ENCODE measurements at places on chromosomes 3 and 15.

DNA sequence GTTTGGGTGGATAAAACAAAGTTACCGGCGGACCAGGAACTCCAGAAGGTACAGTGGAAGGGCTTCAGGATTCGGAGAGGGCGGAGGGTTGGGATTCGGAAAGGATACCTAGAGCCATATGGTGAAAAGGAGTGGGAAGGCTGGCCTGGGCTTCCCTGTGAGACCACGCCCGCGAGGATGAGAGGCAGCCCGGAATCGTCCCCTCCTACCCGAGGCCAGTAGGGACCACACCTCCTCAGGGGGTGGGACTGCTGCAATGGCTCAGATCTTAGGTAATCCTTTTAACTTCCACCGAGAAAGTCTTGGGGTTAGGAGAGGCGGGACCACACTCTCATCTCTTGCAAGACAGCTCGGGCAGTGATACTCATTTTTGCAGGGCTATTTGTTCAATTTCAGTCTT, 511.3 kb downstream of the OCA2 start:
- no peak for DNase-seq

GRCh38 chr3:155387571-155387970, 94.1 kb upstream of the STRIT1 start:
- DNase-seq, result no peak

DNA sequence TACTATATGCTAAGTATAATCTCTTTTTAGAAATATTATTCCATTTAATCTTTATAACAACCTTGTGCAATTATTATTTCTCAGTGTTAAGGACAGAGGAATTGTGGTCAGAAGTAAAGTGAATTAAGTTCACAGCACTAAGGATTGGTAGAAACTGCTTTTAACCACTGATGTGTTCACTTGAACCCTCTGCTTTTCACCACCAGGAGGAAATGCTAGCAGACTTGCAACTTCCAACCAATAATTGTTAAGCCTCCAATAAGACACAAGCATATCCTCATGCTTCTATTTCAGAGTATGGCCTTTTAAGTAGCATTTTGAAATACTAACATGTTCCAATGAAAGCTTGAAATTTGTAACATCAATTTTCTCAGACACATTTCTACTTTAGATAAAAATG, 527.4 kb downstream of the SI start:
- no peak for DNase-seq

GRCh38 chr3:155984791-155985417, 114.5 kb downstream of the GMPS start:
- DNase-seq, result no peak

DNA sequence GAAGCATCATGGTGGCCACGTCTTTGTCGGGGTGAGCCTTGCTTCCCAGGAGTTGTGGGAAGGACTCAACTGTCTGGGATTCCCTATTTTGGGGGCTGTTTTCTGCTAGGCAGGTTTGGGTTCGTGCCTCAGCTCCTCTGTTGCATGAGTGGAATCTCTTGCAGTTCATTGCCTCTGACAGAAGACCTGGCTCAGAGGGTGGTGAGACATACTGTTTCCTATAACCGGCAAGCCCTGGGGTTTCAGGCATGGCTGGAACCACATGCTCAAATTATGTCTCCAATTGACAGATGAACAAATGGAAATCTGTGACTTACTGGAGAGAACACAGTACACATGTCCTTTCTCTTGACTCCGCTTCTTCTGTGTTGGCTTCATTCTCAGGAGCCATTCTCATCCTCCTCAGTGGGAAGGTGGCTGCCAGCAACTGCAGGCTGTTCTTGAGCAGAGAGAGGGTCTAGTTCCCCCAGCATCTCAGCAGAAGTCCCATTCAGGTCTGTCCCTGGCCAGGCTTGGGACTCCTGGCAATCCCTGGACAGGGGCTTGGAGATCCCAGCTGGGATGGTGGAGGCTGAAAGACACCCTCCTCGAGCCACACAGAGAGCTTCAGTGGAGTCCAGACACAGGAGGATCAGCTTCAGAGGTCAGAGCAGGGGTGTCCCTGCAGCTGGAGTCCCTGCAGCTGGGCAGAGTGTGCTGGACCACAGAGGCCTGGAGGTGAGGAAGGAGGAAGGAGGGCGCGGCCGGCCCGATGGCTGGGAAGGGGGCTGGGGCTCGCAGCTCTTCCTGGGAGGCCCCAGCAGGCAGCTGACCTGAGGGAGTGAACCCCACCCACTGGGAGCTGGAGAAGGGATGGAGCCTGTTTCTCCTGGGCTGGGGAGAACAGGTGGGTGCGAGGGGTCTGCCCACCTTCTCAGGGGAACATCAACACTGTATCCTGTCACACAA, 97.6 kb downstream of the LSM3 start:
- DNase-seq, result no peak

GRCh38 chr3:124467980-124468902, 262.0 kb upstream of the UMPS start:
- peak; percentile 67 for DNase-seq

- DNase-seq, result no peak
Observed at GRCh38 chr15:96207377-96208006, 123.0 kb upstream of the NR2F2 start.

GRCh38 chr3:10468613-10469354, 36.6 kb downstream of the ATP2B2 start:
- no peak for DNase-seq

GRCh38 chr3:119657887-119658702, 2.3 kb downstream of the POPDC2 start:
- no peak for DNase-seq

DNA sequence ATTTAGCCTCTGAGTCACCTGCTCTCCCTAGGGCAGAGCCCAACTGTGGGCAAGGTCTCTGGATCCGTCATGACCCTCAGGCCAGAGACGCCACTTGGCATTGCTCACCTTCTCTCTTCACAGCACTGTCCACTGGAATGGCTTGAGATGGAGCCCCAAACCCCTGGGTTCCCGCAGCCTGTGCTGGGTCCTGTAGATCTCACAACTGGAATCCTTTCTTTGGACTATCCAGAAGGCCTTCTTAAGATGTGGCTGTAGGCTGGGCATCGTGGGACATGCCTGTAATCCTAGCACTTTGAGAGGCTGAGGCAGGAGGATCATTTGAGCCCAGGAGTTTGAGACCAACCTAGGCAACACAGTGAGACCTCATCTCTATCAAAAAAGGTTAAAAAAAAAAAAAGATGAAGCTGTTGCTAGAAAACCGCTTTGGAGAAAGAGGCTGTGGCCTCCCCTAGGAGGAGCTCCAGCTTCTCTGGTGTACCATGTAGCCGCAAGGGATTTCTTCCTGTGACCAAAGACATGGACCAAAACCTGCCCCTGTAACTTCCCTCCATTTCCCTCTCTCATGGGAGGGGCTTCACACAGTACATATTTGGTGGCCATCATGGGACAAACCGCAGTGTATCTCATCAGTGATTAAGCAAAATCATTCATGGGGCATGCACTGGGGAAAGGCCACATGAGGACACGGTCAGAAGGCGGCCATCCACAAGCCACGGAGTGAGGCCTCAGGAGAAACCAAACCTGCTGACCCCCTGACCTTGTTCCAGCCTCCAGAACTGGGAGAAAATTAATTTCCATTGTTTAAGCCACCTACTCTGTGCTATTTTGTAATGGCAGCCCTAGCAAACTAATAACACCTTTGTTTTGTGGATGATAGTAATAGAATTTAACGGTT, 23.3 kb upstream of the BUB1B start:
- no peak for DNase-seq

DNA sequence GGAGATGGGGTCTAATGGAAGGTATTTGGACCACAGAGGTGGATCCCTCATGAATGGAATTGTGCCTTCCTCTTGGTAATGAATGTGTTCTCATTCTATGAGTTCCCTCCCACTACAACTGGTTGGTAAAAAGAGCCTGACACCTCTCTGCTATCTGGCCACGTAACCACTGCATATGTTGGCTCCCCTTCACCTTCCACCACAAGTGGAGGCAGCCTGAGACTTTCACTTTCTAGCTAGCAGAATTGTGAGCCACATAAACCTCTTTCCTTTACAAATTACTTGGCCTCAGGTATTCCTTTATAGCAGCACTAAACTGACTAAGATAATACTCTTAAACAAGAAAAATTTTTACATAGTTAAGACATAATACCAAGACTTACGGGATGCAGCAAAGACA, 155.3 kb downstream of the NR1I2 start:
- no peak for DNase-seq

DNA sequence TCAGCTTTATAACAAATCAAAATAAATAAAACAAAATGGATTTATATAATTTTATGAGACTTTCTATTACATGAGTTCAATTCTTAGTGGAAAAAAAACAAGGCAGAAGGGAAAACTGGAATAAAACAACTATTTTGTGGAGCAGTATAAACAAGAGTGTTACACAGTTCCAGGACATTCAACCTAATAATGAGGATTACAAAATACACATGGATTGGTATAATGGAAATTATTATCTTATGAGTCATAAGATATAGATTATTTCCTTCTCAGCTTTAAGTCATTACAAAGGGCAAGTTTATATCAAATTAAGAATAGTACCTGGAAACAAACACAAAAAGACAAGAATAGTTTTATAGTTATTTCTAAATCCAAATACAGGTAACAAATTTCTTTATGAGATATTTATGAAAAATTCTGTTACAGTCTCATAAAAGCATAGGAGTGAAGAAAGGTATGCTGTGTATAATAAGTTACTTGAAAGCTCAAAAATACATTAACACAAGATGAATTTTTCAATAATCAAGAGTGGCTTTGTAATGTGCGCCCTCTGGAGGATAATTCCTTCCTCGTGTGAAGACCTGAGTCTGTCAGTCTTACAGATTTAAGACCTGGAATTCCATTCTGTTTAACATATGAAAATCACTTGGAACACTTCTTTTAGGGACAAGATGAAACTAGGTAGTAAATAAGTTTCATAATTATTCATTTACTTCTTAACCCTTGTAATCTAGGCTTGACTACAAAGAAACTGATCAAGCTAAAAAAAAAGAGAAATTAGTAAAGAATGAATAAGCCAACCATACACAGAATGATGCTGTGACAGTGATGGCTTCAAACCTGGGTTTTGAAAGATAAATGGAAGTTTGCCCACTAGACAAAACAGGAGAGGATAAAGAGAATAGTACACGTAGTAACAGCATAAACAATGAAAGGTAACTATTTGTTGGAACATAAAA, 9.5 kb downstream of the COPS2 start:
- peak; percentile 11 for DNase-seq

GRCh38 chr3:34582055-34582454, 783.6 kb downstream of the PDCD6IP start:
- no peak for DNase-seq

- DNase-seq, result no peak
Observed at GRCh38 chr3:188205992-188206416, 52.0 kb downstream of the LPP start.

DNA sequence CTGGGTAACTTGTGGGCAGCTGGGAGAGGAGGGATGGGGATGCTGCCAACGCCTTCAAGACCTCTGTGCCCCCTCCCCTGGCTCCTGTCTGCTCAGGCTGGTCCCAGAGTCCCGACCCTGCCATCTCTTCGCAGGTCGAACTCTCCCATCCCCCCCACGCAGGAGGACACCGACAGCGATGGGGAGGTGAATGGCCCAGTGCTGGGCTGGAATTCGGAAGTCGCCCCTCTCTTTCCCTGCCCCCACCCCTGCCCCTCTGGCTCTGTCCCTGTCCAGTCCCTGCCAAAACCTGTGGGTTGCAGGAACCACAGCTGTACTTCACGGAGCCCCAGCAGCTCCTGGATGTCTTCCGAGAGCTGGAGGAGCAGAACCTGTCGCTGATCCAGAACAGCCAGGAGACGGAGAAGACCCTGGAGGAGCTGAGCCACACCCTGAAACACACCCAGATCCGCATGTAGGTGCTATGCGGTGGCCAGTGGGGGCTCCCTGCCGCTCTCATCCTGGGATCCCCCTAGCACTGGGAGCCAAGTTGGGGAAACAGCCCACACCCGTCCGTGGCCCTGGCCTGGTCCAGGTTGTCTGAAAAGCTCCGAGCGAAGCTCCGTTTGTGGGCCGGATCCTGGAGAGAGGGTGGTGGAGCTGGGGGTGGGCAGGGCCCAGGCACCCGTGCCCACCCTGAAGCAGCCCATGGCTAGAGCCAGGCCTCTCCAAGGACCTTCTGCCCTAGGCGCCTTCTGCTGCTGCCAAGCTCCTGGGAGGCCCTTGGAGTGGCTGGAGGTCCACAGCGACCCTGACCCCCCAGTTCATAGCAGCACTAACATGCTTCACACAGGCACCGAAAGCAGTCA, 28.7 kb downstream of the CFAP100 start:
- DNase-seq, result no peak

- DNase-seq, result no peak
Observed at GRCh38 chr3:60277361-60277800, 973.9 kb downstream of the FHIT start.

GRCh38 chr3:56868706-56869105, 67.0 kb upstream of the ARHGEF3 start:
- no peak for DNase-seq

GRCh38 chr15:83413054-83413719, 34.0 kb upstream of the SH3GL3 start:
- DNase-seq, result no peak

GRCh38 chr15:75799190-75799589, 44.1 kb upstream of the UBE2Q2 start:
- DNase-seq, result no peak

DNA sequence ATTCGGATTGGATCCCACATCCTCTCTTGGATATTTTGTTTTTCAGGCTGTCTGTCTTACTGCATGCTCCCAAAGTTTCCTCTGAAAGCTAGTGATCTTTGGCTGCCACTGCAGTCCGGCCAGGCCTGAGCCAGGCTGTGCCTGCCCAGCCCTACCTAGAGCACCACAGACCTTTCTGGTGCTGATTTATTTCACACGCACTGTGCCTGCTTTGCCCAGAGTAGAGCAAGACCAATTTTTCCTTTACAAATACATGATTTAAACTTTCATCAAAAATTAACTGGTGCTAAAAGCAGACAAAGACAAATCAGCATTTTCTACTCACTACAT, 28.0 kb upstream of the NDUFB4 start:
- no peak for DNase-seq

- no peak for DNase-seq
Observed at GRCh38 chr3:187572441-187572840, 97.8 kb downstream of the SST start.

DNA sequence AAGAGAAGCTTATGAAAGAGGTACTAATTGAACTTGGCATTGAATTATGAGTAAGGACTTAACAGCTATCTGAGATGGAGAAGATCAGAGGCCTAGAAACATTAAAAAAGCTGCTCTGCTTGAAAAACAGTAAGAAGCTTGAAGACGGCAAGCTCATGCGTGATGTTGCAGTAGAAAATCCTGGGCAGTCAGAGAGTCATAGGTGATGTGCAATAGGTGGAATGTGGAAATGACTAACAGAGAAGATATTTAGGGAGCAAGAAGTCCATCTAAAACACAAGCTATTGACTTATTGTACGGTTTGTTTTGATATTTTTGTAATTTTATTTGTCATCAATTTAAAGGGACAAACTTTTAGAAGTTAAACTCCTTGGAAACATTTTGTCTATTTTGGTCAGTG, 1101.4 kb downstream of the ROBO2 start:
- DNase-seq, result no peak

- DNase-seq, result no peak
Observed at GRCh38 chr3:85068911-85069310, 110.1 kb downstream of the CADM2 start.

- no peak for DNase-seq
Observed at GRCh38 chr3:71936681-71937080, 151.7 kb upstream of the PROK2 start.
